ENCODE measurements at places on chromosomes 7 and 10.

DNA sequence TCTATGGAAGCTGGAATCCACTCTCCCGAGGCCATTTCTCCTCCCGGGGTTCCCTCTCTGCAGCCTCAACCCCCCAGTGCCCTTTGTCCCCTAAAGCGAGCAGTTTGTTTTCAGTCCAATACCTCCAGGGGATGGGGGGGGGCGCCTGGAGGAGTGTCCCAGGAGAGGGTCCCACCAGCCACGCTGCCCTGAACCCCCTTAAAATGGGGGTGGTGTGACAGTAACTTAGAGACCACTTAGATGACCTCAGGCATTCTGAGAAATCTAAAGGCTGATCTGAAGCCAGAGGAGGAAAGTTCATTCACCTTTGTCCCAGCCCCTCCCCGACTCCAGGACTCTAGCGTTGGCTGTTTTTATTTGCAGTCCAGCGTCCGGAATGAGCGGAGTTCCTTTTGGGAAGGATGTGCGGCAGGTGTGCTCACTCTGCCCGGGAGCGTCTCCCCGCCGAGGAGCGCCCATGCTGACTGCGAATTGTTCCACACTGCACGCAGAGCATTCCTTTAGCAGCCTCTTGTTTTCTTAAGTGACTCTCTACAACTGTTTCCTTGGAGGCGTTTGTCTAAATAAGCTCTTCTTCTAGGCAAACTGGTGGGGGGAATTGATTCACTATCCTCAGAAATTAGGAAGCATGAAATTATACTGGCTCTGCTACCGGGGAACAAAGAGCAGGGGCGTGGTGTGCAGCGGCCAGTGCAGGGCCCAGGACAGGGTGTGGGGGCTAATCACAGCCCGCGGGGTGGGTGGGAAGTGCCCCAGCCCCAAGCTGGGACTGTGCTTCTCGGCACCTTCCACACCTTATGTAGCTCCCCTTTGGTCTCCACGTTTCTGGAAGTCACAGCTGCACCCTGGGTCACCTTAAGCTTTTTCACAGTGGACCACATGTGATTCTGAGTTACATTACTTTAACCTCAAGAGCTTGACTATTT, 46.3 kb downstream of the SYPL1 start:
- no peak for DNase-seq

GRCh38 chr7:1367501-1368183, 91.6 kb downstream of the MICALL2 start:
- no peak for DNase-seq

GRCh38 chr7:72406820-72407403, 5.2 kb downstream of the CALN1 start:
- no peak for DNase-seq

- DNase-seq = no peak
Measured at GRCh38 chr7:94414481-94414880, 19.8 kb downstream of the COL1A2 start.

GRCh38 chr10:91120348-91120747, 100.1 kb upstream of the PCGF5 start:
- no peak for DNase-seq

- no peak for DNase-seq
Measured at GRCh38 chr10:7618461-7618860, 48.3 kb downstream of the ITIH5 start.

- no peak for DNase-seq
Measured at GRCh38 chr7:156765901-156766656, 125.5 kb downstream of the RNF32 start.

GRCh38 chr10:132506711-132507408, 30.7 kb upstream of the INPP5A start:
- DNase-seq = no peak

- no peak for DNase-seq
Measured at GRCh38 chr7:84187087-84187805, 7.3 kb downstream of the SEMA3A start.

- peak; percentile 53 for DNase-seq
Measured at GRCh38 chr7:90211391-90212148, at the start of gene STEAP2. TSS of gene STEAP2 (plus strand) at chr7:90211740. CDS start at chr7:90225083, 13,343 bp downstream.

DNA sequence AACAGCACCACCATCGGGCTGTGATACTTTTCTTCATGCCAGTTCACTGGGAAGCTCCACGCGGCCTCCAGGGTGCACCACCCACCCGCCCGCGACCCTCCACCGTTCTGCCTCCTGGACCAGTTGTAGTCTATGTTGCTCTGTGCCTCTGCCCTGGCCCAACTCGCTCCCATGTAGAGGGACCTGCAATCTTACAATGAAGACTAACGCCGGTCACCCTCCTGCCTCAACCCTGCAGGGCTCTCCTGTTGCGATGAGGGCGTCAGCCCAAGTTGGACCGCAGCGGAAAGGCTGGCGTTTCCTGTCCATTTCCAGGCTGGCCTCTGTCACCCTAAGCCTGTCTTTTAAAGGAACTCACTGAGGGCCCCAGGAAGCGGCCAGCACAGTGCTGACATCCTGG, 34.9 kb downstream of the IL15RA start:
- DNase-seq = no peak

- DNase-seq = no peak
Measured at GRCh38 chr10:102648889-102649796, 4.9 kb downstream of the TRIM8 start.

GRCh38 chr10:102988404-102989314, 70.6 kb downstream of the CNNM2 start:
- no peak for DNase-seq

- DNase-seq = no peak
Measured at GRCh38 chr7:7779888-7780287, 61.5 kb upstream of the RPA3 start.

- DNase-seq = no peak
Measured at GRCh38 chr7:101021703-101022102, 1.8 kb downstream of the MUC17 start.

GRCh38 chr7:98236355-98237185, 15.5 kb downstream of the TECPR1 start:
- DNase-seq = no peak

GRCh38 chr7:73308665-73309214, at the start of gene NSUN5:
TSS of gene NSUN5 (minus strand) at chr7:73308826. CDS start at chr7:73308790, 36 bp downstream.
- peak; percentile 95 for DNase-seq
